ENCODE measurements at places on chromosomes 4 and X. TPM values are rescaled to one million over a fixed set of nuclear protein-coding genes. Genes with fewer than 3 reads are reported as not detected.

NIPAL1 gene
- total RNA-seq: 2.0 TPM

SSX4B gene
- total RNA-seq: not detected

MOB1B gene
- total RNA-seq: 2.6 TPM

DNA sequence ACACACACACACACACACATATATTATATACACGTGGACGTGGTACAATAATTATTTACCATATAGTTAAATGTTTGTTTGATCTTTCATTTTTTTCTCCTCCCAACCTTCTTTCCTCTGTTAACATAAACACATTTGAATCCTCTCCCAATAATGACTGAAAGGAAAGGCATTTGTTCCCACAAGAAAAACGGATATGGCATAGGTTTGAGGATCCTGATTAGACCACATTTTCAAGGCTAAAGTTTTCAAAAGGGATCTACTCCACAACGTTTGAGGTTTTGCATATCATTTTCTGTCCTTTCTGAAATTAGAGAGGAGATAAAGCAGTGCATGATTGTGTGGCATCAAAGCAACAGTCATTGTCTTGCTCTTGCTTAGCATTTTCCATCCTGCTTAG is 1883.4 kb downstream of the STIM2 start:
- no peaks in the 10 kb centered on the region for H3K4me1 ChIP-seq
- DNase-seq: no peak
- H3K27me3 ChIP-seq: no peaks in the 10 kb centered on the region

DNA sequence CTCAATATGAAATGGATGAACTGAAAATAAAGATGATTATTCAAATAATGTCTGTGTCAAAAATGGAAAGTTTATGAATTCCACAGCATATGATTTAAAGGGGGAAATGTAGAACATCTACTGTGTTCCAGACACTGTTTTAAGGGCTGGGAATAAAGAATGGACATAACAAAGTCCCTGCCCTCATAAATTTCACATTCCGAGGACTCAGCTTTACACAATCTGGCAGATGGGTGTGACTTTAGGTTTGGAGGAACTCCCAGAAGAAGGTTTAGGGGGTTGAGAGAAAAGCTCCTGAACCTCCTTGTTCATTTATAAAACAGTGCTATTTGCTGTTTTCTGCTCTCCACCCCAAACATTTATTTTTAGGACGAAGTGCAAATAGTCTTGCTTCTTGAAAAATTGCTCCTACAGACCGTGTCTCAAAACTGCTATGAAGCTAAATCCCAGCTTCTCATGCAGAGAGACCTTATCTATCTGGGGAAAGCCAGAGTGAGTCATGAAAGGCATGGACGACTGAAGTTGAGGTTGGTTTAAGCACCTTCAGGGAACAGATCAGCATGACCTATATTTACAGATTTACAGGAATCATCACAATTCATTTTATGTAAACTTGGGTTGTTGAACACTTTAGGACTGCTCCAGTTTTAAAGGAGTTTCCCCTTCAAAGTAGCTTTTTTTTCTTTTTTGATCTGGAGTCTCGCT is 184.3 kb downstream of the HS6ST2 start:
- H3K36me3 ChIP-seq: no peaks in the 10 kb centered on the region
- no peak for DNase-seq
- no peaks in the 10 kb centered on the region for H3K27me3 ChIP-seq
- no peaks in the 10 kb centered on the region for H3K4me1 ChIP-seq

- H3K4me3 ChIP-seq: peak overlapping the region; percentile 98
- peak overlapping the region; percentile 96 for H3K27ac ChIP-seq
- H3K4me1 ChIP-seq: peaks cover 45% of the 10 kb centered on the region
- DNase-seq: peak; percentile 14
- H3K36me3 ChIP-seq: no peaks in the 10 kb centered on the region
Observed at GRCh38 chr4:41363384-41363981, 106.8 kb downstream of the UCHL1 start.

GRCh38 chr4:104492183-104492771 is 2.4 kb downstream of the CXXC4 start:
- no peak for DNase-seq
- peak overlapping the region; percentile 58 for H3K4me3 ChIP-seq
- H3K4me1 ChIP-seq: no peaks in the 10 kb centered on the region
- no peaks in the 10 kb centered on the region for H3K36me3 ChIP-seq

DNA sequence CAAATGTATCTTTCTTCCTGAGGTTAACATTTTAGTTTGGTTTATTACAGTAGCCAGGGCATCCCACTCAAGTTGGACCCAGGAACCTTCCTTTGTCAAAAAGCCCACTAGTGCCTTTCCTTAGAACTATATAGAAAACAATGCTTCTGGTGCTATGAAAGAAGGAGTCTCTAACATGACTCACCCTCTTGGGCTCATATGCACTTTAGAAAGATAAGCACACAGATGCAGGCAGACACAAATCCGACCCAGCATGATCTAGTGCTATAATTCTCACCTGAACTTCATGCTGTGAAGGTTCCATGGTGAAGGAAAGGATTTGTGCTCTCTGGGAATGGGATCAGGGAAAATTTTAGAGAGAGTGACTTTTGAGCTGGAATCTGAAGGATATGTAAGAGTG is 289.4 kb downstream of the ANKRD50 start:
- H3K36me3 ChIP-seq: no peaks in the 10 kb centered on the region
- H3K27ac ChIP-seq: no peak overlapping the region
- no peak for DNase-seq
- H3K4me3 ChIP-seq: no peak overlapping the region

DNA sequence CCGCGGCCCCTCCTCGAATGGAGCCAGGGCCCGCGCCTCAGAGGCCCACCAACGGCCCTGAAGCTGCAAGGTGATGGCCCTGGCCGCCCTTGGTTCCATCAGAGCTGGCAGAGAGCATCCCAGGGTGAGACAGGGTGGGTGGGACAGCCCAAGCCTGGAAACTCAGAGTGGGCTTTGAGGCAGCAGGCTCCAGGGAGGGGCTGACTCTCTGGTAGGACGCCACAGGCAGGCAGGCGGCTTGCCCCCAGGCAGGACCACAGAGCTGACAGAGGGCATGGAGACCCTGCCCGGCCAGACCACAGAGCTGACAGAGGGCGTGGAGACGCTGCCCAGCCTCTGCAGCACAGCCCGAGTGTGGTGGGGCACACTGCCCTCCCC is 4.8 kb downstream of the MYL5 start:
- H3K36me3 ChIP-seq: no peaks in the 10 kb centered on the region
- H3K4me3 ChIP-seq: no peak overlapping the region
- H3K4me1 ChIP-seq: peaks cover 18% of the 10 kb centered on the region
- no peak for DNase-seq

DNA sequence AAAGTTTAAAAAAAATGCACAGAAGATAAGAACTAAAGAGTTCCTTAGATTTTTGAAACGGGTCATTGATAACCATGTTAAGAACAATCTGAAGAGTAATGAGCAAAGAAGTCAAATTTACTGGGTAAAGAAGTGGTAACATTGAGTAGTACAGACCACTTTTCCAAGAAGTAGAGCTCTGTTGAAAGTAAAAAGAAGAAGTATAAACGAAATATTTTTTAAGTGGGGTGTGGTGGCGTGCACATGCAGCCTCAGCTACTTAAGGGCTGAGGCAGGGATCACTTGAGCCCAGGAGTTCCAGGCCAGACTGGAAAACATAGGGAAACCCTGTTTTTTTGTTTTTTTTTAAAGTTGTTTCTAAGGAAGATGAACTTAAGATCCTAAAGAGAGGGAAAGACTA is 68.5 kb downstream of the UBA6 start:
- H3K4me1 ChIP-seq: no peaks in the 10 kb centered on the region
- no peak for DNase-seq
- peaks cover 13% of the 10 kb centered on the region for H3K36me3 ChIP-seq
- no peak overlapping the region for H3K4me3 ChIP-seq

- H3K27ac ChIP-seq: no peak overlapping the region
- no peaks in the 10 kb centered on the region for H3K36me3 ChIP-seq
- no peaks in the 10 kb centered on the region for H3K27me3 ChIP-seq
- no peak for DNase-seq
Observed at GRCh38 chrX:134868771-134869495, 121.9 kb upstream of the SMIM10 start.

DNA sequence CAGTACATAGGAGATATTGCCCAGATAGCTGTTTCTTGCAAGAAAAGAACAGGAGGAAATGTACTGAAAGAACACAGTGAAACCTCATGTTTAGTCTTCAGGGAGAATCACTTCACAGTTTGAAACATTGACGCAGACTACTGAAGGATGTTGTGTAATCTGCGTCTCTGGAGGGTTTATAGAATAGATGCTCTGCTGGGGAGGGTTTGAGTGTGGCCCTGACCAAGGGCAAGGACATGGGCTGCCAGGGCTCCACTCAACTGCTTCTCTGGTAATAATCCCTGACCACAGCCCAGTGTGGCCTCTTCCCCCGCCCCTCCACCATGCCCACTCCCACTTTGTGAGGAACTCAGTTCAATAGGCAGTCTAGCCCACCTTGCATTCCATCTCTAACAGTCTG is 15.8 kb upstream of the ACE2 start:
- no peaks in the 10 kb centered on the region for H3K4me1 ChIP-seq
- H3K27me3 ChIP-seq: no peaks in the 10 kb centered on the region
- no peak for DNase-seq
- H3K4me3 ChIP-seq: no peak overlapping the region

GRCh38 chr4:118850488-118851173 is 14.7 kb upstream of the SEC24D start:
- peak overlapping the region; percentile 64 for H3K4me3 ChIP-seq
- H3K27me3 ChIP-seq: no peaks in the 10 kb centered on the region
- no peak overlapping the region for H3K27ac ChIP-seq
- no peaks in the 10 kb centered on the region for H3K4me1 ChIP-seq

GRCh38 chr4:103422467-103423219 is 224.5 kb upstream of the CENPE start:
- H3K36me3 ChIP-seq: no peaks in the 10 kb centered on the region
- no peaks in the 10 kb centered on the region for H3K27me3 ChIP-seq
- H3K27ac ChIP-seq: no peak overlapping the region
- H3K4me3 ChIP-seq: no peak overlapping the region
- no peaks in the 10 kb centered on the region for H3K4me1 ChIP-seq

DNA sequence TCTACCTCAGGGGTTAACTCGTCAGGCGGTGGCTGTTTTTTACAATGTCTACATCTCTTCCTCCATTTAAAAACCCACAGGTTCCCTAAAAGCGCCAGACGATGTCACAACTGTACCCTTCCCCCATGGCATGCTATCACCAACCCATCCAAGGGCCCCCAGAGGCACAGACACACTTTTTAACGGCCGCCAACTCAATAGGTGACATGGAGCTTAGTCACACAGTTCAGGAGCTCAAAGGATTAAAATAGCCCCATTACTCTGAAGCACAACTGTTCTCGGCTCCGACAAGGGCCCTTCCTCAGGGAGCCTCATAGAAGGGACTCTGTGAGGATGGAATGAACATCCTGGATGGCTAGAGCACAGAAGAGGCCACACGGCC is 12.4 kb downstream of the SH3KBP1 start:
- H3K4me1 ChIP-seq: no peaks in the 10 kb centered on the region
- no peak overlapping the region for H3K4me3 ChIP-seq
- H3K27ac ChIP-seq: no peak overlapping the region
- no peaks in the 10 kb centered on the region for H3K36me3 ChIP-seq
- no peaks in the 10 kb centered on the region for H3K27me3 ChIP-seq

DNA sequence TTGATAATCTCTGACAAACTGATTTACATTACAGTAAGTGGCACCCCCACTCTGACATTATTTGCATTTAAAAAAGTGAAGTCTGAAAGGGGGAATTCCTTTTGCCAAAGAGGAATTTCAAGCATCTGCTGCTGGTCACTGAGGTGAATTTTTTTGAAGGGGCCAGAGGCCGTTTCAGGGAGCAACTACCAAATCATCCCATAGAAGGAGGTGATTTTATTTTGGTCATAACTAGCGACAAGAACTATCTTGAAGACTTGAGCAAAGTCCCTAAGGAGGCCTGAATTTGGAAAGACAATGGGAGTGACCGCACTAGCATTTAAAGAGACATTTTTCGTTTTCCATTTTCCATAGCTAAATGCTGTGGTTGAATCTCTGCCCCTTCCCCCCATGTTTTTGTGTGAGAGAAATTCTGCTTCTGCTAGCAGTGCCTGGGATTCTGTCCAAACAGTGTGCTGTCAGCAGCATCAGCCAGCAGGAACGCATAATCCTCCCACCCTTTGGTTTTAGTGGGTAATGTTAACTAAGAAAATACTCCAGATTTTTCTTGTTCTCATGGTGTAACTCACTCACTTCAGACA is 110.1 kb upstream of the MED14 start:
- no peak overlapping the region for H3K4me3 ChIP-seq
- no peaks in the 10 kb centered on the region for H3K4me1 ChIP-seq
- no peaks in the 10 kb centered on the region for H3K27me3 ChIP-seq
